ENCODE measurements at places on chromosomes 13 and 19.

- no peak for DNase-seq
These were observed 3.9 kb downstream of the RPL18A start for GRCh38 chr19:17863520-17864182.

- no peak for DNase-seq
These were observed 353 bp downstream of the RFX2 start for GRCh38 chr19:6109947-6110346.

DNA sequence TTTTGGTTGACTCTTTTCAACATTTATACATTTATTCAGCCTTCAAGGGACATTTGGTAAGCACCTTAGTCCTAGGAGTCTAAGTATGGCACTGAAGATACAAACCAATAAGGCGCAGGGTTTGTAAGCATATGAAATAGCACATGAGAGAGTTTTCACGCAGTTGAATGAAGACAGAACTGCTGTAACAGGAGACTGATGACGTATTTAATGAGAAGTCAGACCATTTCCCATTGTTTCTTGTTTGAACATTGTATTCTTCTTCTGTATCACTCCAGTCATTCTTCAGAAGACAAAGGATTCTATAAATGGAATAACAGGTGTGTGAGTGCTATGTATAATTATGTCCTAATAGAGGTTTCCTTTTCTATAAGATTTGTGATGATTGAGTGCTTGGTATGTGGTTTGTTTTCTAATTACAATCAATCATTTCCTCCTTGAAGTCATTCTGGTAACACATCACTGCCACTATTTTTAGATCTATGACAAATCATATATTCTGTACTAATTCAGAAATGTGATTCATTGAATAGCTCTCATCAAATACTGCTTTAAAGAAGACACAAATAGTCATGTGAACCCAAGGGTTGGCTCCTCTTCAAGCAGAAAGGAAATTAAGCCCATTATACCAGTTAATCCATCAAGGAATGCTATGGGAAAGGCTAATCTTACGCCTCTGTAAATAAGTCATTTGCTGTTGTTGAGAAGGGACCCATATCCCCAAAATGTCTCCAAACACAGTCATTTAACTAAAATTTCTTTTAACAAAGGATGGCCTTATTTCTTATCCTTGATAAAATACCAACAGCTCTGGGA, 222.8 kb upstream of the NBEA start:
- DNase-seq: no peak

GRCh38 chr19:13644645-13645044, 119.7 kb upstream of the MRI1 start:
- DNase-seq: no peak

DNA sequence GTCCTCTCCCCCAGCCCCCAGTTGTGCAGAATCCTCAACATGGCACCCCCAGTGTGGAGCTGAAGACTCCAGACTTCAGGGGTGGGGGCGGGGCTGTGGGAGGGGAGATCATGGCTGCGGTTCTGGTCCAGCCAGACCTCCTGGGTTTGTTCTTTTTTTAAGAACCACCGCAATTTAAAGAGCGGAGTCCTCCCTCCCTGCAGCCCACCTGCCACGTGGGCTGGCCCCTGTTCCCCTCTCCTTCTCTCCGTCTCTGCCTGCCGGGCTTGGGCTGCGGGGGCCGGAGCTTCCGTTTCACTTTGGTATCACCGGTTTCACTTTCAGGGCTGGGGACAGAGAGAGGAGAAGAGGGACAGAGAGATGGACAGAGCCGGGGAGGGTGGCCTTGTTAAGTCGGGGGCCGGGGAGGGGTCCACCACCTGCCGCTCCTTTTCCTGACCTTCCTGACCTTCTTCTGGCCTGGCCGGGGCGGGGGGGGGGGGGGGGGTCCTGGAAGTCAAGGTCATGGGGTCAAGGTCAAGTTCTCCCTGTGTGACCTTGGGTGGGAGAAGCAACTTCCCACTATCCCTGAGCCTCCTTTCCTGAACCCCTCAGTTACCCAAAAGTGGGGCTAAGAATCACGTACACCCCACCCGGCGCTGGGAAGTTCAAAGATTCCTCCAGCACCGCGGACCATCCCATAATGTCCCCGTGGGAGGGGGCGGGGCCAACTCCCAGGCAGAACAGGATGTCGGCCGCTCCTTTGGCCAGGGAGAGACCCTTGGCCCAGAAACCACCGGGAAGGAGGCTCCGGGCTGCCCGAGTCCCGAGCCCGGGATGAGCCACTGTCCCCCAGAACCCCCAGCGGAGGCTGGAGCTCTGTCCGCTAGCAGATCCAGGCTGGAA, 11.3 kb upstream of the ZBTB7A start:
- DNase-seq: peak; percentile 76

DNA sequence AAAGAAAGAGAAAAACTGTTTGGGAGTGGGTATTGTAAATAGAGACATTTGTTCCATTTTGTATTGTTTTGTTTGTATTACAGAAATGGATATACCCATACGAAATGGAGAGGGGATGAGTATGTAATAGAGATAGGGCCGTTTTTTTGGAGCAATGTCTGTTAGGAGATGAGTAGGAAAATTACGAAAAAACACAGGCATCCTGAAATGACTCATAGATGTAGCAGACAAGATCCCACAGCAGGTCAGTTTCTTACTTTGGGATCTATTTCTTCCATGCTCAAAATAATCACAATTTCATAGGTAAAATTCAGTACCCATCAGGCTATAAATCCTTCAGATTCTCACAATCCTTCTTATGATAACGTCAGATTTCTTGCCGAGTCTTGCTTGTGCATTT, 779.4 kb upstream of the SLITRK1 start:
- DNase-seq: no peak

GRCh38 chr13:93963266-93964145, 516.0 kb downstream of the DCT start:
- no peak for DNase-seq

GRCh38 chr13:35531526-35531925, 55.0 kb upstream of the MAB21L1 start:
- no peak for DNase-seq

- no peak for DNase-seq
These were observed 7.6 kb downstream of the WTIP start for GRCh38 chr19:34489175-34489574.

DNA sequence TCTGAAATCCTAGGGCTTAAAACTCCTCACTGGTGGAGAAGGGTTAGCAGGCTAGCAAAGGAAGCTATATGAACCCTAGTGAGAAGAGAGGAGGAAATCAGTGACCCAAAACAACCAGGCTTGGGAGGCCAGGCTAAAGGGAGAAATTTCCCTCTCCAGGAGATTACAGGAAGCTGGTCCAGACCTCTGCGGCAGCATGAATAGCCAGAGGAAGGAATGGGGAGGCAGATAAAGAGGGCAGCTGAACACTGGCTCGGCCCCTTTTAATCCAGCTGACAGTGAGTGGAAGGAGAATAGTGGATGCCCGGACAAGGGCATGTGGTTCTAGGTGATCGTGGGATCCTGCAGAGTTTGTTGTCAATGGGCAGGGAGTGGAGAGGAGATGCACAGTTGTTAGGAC, 130.6 kb downstream of the COG6 start:
- DNase-seq: no peak

GRCh38 chr19:1090731-1091543, 4.2 kb downstream of the POLR2E start:
- DNase-seq: no peak

DNA sequence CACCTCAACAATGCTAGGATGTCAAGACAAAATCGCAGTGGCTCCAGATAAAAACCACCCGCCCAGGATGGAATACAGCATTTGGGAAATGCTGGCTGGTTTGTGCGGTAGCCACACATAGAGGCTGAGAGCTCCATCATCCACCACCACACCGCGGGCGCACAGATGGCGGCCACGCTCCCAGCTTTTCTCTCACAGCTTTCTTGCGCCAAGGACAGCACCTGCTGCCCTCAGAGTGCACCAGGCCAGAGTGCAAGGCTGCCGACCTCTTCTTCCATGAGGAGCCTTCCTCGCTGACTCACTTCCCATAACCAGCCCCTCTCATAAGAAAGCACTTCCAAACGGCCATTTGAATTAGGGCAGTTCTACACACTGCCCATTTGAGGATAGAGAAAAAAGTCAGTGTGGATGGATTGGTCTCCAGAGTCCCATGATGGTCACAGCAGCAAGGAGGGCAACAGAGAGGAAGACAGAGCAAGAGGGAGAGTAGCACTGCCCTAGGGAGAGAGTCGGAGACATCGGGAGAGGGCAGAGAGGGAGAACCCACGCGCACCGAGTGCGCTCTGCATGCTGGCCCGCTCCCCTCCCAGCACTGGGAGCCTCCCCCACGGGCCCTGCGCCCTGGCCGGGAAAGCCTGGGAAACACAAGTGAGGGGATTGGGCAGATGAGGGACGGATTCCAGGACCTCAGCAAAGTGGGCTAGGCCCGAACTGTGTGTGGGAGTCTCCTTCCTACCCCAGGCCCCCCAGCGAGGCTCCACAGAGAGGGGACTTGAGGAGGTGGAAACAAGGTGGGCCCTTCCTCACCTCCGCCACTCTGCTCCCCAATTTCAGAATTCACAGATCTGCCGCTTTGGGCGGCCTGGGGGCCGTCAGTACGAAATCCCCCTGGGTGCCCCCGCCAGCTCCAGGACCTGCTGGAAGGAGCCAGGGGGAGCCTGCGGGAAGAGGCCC, 156.9 kb downstream of the USP12 start:
- DNase-seq: no peak

GRCh38 chr19:45385392-45386221, 15.2 kb upstream of the ERCC2 start:
- no peak for DNase-seq

GRCh38 chr13:66972659-66973058, 257.5 kb downstream of the PCDH9 start:
- DNase-seq: no peak

- no peak for DNase-seq
These were observed 12.1 kb upstream of the MYCBP2 start for GRCh38 chr13:77338961-77339401.

GRCh38 chr19:28968721-28969120, 244.2 kb downstream of the UQCRFS1 start:
- no peak for DNase-seq

- DNase-seq: no peak
These were observed 13.7 kb upstream of the GPR183 start for GRCh38 chr13:99320693-99321481.

DNA sequence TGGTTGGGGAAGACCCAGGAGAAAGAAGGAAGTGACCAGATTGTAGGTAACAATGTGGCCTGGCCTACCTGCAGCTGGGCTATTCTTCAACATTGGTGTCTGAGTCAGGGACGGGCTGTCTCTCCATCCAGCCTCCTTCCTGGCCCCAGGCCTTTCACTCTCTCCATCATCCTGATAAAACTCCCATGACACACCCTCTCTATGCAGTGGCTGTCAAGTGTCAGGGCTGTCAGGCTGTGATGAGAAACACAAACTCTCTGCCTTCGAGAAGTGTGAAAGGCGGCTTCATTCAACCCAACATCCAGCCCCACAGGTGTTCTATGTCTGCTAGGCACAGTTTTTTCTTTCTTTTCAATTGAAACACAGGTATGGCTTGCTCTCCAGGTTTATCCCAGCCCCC, 153.3 kb upstream of the VSTM2B start:
- no peak for DNase-seq

Measured in GM12891 (cell line).